ENCODE measurements at places on chromosomes 11 and 22.
A peak's percentile ranks its signal among the peaks of the same experiment; 100 is the strongest.

- no peak for ATAC-seq
Observed at GRCh38 chr11:100624346-100624745, 62.7 kb upstream of the ARHGAP42 start.

DNA sequence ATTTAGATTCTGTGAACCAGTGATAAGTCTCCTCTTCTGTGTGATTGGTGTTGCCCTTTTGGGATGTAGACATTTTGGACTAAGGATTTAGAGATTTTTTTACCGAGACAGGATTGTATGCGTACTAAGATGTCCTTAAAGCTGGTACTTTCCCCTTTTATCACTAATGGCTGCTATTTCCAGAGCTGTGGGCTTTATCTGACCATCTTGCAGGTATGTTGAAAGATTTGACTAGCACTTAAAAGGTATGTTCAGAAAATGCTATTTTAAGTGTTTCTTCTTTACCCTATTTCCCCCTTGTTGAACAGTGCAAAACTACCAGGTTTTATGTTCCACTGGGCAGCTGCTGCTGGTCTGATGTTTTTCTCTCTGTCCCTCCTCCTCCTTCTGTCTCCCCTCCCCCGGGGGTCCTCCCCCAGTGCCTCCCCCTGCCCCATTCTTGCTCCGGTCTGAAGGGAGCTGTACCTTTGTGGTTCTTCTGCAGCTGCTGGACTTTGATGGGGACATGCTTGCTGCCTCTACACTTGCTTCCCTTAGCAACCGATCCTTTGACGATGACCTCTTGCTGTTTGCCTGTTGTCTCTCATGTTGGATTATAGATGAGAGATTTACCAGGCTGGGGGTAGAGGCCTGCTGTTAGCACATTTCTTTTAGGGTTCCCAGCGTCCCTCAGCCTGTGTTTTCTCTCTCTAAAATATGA is 59.6 kb downstream of the ZNRF3 start:
- no peak for ATAC-seq

- peak; percentile 49 for ATAC-seq
Observed at GRCh38 chr11:121418625-121419114, 33.4 kb upstream of the SORL1 start.

GRCh38 chr11:104075091-104075490 is 38.7 kb downstream of the DDI1 start:
- no peak for ATAC-seq

All from esophagus mucosa (tissue), 1 donor.